ENCODE measurements at places on chromosomes 2 and 18.

DNA sequence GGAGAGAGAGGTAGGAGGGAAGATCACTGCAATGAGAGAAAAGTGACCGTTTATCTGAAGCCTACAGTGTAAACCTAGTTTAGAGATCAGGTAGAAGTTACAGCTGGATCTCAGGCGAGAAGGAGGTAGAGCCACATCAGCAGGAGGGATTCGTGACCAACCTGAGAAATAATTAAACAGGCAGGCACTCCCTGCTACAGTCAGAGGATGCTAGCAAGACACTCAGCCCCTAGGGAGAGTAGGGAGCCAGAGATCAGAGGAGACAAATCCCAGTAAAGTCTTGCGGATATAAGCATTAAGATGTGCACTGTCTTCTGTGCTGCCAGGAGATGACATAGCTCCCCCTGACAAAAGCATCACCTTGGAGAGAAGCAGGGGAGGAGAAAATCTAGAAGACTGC, 629.1 kb upstream of the SLC39A10 start:
- DNase-seq: no peak

DNA sequence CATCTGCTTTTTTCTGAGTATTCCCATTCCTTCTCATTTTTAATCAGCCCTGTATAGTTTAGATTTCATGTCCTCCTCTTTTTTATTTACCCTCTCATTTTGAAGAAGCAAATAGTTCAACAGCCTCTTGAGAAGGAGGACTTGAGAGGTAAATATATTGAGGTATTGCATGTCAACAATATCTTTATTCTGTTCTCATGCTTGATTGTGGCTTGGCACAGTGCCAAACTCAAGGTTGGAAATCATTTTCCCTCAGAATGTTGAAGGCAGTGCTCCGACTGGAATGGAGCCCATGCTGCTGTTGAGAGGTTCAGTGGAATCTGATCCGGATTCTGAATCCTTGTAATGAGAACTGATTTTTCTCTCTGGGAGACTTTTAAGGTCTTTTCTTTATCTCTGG, 31.0 kb upstream of the GALNT3 start:
- no peak for DNase-seq

DNA sequence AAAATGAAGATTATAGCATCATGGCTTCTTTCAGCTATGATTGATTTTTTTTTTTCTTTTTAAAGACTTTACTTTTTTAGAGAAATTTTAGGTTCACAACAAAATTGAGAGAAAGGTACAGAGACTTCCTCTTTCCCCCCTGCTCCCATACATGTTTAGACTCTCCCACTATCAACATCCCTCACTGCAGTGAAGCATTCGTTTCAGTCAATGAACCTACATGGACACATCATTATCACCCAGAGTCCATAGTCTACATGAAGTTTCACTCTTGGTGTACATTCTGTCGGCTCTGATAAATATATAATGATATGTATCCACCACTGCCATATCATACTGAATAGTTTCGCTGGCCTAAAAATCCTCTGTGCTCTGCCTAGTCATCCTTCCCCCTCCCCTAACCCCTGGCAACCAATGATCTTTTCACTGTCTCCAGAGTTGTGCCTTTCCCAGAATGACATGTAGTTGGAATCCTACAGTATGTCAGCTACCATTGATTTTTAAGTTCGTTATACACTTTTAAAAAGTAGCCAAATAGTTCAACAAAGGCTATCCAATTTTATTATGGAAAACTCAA, 86.8 kb downstream of the GPD2 start:
- DNase-seq: no peak

DNA sequence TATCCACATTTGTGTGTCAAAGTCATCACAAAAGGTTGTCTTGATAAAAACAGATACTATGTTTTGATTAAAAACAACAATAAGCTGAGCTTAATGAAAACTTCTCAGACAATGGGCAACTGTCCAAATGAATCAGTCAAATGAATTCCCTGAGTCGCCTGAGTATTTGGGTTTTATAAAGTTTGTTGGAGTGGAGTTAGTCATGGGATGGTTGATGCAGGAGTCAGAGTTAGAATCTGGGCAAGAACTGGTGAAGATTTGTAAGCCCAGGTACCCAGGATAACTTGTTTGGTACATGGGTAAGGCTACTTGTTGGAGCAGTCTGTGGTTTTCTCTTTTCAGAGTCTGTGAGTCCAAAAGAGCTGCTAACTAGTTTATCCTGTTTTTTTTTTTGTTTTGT, 34.4 kb upstream of the RAPGEF4 start:
- no peak for DNase-seq

Data from stimulated activated CD4-positive, alpha-beta T cell treated with anti-CD3 and anti-CD28 coated beads, Interleukin-4, amount 100 ng/mL, for 4 hours (primary cell).